ENCODE measurements at places on chromosomes 1 and 21. TPM values are rescaled to one million over a fixed set of nuclear protein-coding genes. Genes with fewer than 3 reads are reported as not detected.

COL9A2 gene
- total RNA-seq, result 12.6 TPM

ZNF326 gene
- 19.1 TPM for total RNA-seq

DNA sequence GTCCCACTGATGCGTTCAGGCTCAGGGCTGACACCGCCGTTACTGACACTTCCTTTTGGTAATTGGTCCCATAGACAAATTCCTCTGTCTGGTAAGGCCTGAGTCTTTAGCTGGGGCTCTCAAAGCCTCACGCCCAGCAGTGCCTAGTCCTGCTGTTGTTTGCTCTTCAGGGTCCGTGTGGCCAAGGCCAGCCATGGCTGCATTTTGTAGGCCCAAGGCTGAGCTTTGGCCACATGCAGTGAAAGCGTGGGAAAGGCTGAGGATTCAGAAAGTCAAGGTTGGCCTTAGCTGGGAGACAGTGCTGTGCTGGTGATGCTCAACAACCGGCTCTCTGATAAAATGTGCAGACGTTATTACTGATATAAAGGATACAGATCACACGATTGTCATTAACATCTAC is 63.5 kb upstream of the C1orf174 start:
- no peak for DNase-seq

GJB5 gene
- total RNA-seq, result not detected

GRCh38 chr1:203593723-203594122 is 32.9 kb upstream of the ATP2B4 start:
- DNase-seq, result no peak

- DNase-seq, result no peak
Measured at GRCh38 chr1:155938220-155938627, 3.2 kb upstream of the RXFP4 start.

OR2T29 gene
- not detected for total RNA-seq

C1orf116 gene
- not detected for total RNA-seq

EYA3 gene
- total RNA-seq, result 15.4 TPM

TIPRL gene
- 18.6 TPM for total RNA-seq

CCSAP gene
- total RNA-seq, result 5.5 TPM

DNA sequence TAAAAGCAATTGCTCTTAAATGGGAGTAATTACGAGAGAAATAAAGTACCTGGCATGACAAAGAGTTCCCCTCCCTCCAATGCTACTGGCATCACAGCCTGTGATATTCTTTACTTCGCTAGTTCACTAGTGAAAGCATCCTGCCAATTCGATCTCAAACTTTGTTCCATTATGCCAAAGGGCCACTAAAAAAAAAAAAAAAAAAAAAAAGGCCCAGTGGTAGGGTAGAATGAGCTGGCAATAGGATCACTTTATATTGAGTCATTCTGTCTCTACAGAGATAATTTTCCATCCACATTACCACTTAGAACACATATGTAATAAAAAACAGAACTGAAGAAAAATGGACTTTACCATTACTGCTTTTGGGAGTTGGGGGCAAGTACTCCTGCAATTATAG is 11.2 kb downstream of the PUM1 start:
- no peak for DNase-seq

DNA sequence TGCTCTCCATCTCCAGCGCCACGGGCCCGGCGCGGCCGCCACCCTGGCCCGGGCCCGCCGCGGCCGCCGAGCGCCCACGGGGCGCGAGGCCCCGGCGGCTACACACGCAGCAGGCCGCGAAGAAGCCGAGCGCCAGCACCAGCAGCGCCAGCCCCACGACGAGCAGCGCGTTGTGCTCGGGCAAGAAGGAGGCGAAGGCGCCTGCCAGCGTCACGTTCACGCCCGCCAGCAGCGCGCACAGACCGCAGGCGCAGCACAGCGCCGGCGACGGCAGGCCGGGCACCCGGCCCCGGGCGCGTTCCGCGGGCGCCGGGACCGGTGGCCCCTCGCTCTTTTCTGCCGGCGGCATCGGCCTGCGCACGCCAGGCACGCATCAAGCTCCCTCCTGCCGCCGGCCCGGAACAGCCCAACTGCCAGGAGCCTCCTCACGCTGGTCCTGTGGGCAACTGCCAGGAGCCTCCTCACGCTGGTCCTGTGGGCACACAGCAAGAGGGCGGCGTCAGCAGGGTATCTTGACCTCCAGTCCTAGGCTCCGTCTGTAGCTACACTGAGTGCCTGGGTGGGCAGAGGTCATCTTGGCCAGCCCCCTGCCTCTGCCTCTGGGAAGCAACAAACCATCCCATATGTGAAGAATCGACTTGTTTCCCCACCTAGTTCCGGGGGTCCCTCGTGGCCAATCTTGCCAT is 18.1 kb downstream of the KNCN start:
- DNase-seq, result no peak

- no peak for DNase-seq
Measured at GRCh38 chr1:54342742-54343687, 63.2 kb downstream of the SSBP3 start.

DNA sequence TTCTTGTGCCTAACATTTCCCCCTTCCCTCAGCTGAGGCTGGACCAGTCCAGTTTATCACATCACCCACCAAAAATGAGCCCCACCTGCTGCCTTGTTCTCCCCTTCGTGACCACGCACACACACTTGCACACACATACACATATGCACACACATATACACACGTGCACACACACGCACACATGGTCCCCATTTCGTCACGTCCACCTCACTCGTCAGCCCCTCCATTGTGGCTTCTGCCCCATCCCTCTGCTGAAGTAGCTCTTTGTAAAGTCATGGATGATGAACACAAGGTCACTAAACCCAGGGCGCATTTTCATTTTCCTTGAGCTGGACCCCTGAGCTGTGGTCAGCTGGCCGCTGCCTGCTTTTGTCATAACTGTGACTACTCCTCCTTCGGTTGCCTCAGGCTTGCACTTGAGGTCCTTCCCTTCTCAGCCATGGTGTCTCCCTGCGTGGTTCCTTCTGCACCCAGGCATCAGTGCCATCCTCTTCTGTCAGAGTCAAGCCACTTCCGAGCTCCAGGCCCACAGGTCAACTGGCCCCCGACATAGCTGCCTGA is 93.8 kb downstream of the SYT2 start:
- DNase-seq, result no peak

Measured in omental fat pad (tissue), 4 donors.